Esophagus squamous epithelium (tissue), 5 donors: ENCODE measurements at places on chromosomes 11 and 22. TPM values are rescaled to one million over a fixed set of nuclear protein-coding genes. Genes with fewer than 3 reads are reported as not detected.

TENM4 gene
- total RNA-seq, result 14.1 TPM

P2RY6 gene
- 1.3 TPM for total RNA-seq

GLB1L2 gene
- 4.3 TPM for total RNA-seq

FAM227A gene
- total RNA-seq, result 0.04 TPM

UBQLNL gene
- not detected for total RNA-seq

CLNS1A gene
- total RNA-seq, result 61.2 TPM

ART1 gene
- not detected for total RNA-seq

APOC3 gene
- not detected for total RNA-seq

POU2AF1 gene
- 2.2 TPM for total RNA-seq
